ENCODE measurements at places on chromosomes 1 and 21.

DNA sequence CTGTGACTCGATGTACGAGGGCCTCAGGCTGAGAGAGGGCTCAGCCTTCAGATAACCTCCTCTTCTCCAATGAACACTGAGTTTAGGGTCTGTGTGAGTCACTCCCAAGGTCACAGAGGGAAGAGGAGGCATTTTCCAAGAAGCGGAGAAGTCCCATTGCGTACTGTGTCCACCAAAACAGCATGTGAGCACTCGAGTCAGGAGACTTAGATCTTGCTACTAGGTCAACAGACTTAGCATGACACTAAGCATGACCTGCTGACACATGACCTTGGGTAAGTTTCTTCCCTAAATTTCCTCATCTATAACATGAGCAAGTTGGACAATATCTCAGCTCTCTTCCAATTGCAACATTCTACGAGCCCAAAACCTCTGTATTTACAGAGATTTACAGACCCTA, 68.0 kb downstream of the PLPP3 start:
- no peak for DNase-seq

DNA sequence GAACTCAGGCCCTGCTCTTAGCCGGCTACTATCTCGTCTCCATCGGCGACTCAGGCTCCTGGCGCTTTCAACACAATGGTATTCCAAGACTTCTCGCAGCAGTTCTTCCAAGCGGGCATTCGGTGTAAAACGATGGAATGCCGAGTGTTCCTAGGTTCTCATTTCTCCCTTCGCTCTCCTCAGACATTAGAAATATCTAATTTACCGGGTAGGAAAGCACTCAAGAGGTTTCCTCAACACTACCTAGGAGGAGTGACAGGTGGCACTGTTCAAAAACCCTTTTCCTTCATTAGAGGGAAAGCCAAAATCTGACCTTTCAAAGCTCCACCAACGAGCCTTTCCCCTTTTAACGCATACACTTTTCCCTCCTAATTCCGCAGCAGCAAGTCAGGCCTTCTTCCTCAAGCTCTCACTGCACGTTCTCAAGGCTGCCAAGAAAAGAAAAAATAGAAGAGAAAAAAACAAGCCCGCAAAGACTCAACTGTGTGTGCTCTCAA, 601 bp downstream of the UBE2G2 start:
- no peak for DNase-seq

DNA sequence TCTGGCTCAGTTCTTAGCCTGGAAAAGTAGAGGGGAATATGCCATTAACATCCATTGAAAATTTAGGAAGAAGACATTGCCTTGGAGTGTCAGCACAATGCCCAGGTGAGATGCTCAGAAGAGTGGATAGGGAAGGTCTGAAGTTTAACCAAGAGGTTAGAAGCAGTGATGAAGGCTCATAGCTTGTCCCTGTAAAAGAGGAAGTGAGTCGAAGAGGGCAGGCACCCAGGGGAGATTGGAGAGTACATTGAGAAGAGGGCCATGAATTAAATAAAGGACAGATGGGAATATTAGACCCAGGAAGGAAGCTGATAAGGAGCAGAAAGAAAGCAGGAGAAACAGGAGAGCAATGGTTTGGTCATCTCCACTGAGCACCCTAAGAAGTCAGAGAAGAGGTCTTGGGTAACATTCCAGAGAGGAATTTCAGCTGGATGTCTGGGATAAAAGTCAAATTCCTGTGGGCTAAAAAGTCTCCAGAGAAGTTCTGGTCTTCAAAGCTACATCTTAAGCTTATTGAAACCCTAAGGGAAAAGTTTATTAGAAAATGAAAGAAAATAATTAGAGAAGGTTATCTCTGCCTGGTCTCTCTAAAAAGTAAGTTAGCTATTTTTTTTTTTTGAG, 17.3 kb downstream of the C8B start:
- no peak for DNase-seq

- no peak for DNase-seq
Observed at GRCh38 chr1:12342401-12343003, 112.7 kb downstream of the VPS13D start.

- DNase-seq = no peak
Observed at GRCh38 chr1:20356850-20357459, 66.3 kb downstream of the VWA5B1 start.

GRCh38 chr1:46302641-46303037, 777 bp downstream of the LRRC41 start:
- DNase-seq = no peak

DNA sequence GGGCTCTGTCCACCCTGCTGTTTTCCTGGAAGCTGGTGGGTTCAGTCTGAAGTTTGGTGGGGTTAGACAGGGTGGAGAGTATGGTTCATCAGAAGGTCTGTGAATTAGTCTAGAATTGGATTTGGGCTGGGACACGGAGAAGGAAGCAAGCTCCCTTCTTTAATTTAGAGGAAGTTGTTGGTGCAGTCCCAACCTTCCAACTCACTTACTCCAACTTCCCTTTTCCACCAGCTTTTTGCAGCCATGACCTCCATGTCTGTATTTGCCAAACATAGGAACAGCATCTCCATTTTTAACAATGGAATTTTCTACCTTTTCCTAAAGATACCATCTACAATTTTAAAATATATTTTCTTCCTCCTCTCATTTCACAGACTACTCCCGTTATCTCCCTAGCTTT, 28.5 kb upstream of the PRELP start:
- DNase-seq = no peak

GRCh38 chr1:87715052-87715451, 386.4 kb downstream of the LMO4 start:
- DNase-seq = no peak

GRCh38 chr1:89945852-89946476, 48.9 kb upstream of the ZNF326 start:
- DNase-seq = no peak

DNA sequence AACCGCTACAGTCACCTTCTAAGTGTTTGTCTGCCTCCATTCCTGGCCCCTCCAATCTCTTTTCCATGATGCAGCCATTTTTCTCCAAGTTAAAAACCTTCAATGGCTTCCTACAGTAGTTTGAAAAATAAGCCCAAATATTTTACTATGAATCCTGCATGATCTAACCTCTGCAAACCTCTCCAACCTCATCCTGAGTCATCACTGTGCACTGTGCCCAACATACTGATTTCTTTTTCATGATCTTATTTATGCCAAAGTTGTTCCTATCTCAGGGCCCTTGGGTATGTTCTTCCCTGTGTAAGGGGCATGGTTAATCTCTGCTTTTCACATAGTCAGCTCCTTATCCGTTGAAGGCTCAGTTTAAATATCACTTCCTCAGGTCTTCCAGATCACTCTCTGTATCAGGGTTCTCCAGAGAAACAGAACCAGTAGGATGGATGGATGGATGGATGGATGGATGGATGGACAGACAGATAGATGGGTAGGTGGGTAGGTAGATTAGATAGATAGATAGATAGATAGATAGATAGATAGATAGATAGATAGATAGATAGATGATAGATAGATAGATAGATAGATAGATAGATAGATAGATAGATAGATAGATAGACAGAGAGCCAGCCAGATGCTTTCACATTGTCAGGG, 18.1 kb upstream of the PTPN14 start:
- no peak for DNase-seq

GRCh38 chr1:15075817-15076216, 77.7 kb upstream of the TMEM51 start:
- DNase-seq = no peak

DNA sequence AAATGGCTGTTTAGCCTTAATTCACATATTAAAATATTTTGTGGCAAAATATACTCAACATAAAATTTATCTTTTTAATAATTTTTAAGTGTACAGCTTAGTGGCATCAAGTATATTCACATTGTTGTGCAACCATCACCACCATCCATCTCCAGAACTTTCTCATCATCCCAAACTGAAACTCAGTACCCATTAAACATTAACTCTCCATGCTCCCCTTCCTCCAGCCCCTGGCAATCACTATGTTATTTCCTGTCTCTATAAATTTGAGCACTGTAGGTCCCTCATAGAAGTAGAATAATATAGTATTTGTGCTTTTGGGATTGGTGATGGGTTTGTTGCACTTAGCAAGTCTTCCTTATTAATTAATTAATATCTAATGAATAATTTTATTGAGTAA, 29.4 kb downstream of the CCN1 start:
- no peak for DNase-seq

GRCh38 chr1:97137862-97138514, 416.4 kb downstream of the PTBP2 start:
- DNase-seq = no peak

DNA sequence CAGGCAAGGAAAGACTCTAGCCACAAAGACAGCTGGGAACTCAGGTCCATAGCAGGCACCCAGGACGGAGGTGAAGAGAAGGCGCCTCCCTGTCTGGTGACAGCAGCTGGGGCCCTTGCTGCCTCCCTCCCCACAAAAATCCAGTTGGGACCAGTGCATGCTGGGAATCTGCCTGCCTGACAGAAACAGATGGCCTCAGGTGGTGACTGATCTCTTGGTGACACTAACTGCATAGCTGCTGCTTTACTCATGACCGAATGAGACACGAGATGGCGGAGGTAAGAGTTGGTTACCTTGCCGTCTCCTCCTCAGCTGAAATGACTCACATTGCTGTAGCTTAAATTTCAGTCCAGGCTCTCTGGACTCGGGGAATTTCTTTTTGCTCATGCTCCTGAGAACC, 130.3 kb downstream of the FGGY start:
- DNase-seq = no peak

DNA sequence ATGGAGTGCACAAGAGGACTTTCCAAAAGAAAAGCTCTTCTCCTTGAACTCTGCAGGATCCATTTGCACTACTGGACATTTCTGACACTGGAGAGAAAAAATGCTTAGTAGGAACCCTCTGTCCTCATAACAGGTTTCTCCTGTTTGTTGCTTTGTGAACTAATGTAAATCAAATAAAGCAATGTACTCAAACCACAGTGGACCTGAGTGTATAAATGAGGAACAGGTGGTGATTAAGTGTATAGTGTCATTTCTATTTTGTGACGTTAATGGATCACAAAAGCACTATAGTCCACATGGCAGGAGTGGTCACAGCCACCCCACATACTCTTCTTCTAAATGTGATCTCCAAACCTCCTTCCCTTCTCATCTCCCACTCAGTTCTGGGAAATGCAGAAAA, 268.4 kb upstream of the DUSP10 start:
- no peak for DNase-seq

DNA sequence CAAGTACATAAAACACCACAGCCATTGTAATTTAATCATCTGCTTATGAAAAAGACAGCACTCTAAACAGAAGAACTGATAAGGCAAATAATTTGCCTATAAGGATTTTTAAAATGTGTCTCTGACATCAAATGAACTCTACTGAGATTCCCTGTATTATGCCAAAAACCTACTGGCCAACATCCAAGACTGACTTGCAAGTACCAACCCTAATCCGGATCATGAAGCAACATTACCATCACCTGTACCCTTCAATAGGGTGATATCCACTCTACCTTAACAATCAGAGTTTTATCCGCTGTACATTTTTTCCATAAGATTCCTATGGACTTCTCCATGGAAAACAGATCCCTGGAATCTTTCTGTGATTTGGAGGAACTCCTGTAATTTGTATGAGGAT, 4.6 kb downstream of the RGS7 start:
- DNase-seq = no peak

- DNase-seq = no peak
Observed at GRCh38 chr1:247829656-247830055, 5.7 kb upstream of the OR14A16 start.

- DNase-seq = no peak
Observed at GRCh38 chr1:33473900-33474299, 1.5 kb downstream of the ZSCAN20 start.

DNA sequence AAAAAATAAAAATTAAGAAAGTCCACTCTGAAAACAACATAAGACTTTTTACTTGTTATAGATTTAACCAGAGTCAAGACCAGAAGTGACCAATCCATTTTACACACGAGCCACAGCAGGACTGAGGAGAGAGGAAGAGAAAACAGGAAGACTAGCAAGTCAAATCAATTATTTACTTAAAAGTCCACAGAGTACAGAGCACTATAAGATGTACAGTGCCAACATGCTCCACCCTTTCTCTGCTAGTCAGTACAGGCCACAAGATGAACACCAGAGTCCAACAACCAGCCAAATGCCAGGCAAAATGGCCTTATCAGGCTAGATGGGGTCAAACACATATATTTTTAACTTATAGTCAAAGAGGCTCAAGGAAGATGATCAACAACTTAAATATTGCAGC, 19.5 kb downstream of the LUZP1 start:
- no peak for DNase-seq

GRCh38 chr1:229349463-229350385, 6.9 kb upstream of the CCSAP start:
- DNase-seq = no peak

GRCh38 chr1:235783148-235783776, 83.4 kb downstream of the LYST start:
- no peak for DNase-seq

DNA sequence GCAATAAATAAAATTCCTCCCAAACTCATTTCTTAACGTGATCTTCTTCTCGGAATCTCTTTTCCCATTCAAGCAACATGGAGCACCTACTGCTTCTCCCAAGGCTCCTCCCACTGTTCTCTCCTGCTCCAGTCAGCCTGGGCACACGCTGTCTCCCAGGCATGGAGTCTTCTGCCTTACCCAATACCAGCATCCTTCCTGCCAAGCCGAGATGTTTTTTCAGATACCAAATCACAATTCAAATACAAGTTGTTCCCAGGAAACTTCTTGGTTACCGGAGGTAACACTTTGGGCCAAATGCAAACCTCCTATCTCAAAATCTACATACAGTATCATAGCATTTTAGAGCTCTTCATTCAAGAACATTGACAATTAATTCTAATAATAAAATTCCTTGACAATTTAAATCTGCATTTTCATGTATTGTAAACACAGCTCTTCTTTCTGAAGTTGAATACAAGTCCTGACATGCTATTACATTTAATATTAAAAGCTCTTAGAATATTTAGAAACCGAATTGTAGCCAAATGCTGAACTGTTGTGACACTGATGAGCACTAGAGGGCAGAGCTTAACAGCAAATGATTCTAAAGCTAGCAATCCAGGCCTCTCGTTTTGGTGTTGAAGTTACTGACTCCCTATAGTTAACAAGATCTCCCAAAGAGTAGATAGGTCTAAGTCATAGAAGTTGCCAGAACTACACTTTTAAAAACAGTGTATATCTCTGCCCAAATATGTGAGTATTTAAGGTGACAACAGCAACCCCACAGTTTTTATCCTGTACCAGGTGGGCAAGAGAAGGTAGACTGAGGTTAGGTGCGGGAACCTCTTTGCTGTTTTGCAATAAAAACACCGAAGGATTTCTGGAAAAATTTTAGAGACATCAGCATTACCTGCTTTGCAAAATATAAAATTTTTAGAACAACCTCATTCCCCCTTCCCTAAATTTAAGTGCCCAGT, 52.3 kb downstream of the BCAR3 start:
- no peak for DNase-seq

DNA sequence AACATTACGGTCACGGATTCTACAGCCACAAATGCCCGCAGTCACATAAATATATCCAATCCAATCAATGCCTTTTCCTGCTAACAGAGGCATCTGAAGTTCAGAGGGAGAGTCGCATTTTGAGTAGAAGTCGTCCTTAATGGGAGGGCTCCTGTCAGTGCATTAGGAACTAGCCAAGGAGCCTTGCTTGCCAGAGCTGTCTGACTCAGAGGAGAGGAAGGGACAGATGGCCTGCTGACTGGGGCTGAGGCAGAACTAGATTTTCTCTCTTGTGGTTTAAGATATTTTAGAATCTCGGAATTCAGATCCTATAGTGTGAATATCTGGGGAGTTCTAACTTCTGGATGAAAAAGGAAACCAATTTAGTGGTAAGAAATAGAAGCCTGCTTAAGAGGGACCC, 10.6 kb downstream of the XKR8 start:
- DNase-seq = no peak

- DNase-seq = no peak
Observed at GRCh38 chr1:182952677-182953444, at the start of gene SHCBP1L. SHCBP1L (minus strand) TSS chr1:182953166; CDS start chr1:182953133, 33 bp downstream.

Data from SIG-M5 (cell line).